ENCODE measurements at places on chromosomes 4 and X. TPM values are rescaled to one million over a fixed set of nuclear protein-coding genes. Genes with fewer than 3 reads are reported as not detected.

The GYG2 gene
- not detected for total RNA-seq

The CFAP47 gene
- not detected for total RNA-seq

The AFM gene
- not detected for total RNA-seq

The NPNT gene
- not detected for total RNA-seq

The INTS12 gene
- total RNA-seq: 22.8 TPM

The CLDN34 gene
- total RNA-seq: not detected

The SLC2A9 gene
- 3.9 TPM for total RNA-seq

The EDNRA gene
- not detected for total RNA-seq

The SLC34A2 gene
- total RNA-seq: not detected

The SEC24D gene
- 50.2 TPM for total RNA-seq

The MAOB gene
- not detected for total RNA-seq

The PSAPL1 gene
- not detected for total RNA-seq

The IL3RA gene
- 4.4 TPM for total RNA-seq

The CHIC1 gene
- total RNA-seq: 15.6 TPM

The TMEM164 gene
- 80.6 TPM for total RNA-seq

The TAF1 gene
- 89.5 TPM for total RNA-seq

The RAB33A gene
- 4.4 TPM for total RNA-seq

The TLR10 gene
- 0.63 TPM for total RNA-seq

The POU3F4 gene
- not detected for total RNA-seq

The F8A3 gene
- 33.8 TPM for total RNA-seq

The ITIH6 gene
- not detected for total RNA-seq

The SLC6A14 gene
- total RNA-seq: not detected

The LUZP4 gene
- total RNA-seq: not detected

The RNF128 gene
- total RNA-seq: not detected
